Daoy (cell line): ENCODE measurements at places on chromosomes 3 and 15.

DNA sequence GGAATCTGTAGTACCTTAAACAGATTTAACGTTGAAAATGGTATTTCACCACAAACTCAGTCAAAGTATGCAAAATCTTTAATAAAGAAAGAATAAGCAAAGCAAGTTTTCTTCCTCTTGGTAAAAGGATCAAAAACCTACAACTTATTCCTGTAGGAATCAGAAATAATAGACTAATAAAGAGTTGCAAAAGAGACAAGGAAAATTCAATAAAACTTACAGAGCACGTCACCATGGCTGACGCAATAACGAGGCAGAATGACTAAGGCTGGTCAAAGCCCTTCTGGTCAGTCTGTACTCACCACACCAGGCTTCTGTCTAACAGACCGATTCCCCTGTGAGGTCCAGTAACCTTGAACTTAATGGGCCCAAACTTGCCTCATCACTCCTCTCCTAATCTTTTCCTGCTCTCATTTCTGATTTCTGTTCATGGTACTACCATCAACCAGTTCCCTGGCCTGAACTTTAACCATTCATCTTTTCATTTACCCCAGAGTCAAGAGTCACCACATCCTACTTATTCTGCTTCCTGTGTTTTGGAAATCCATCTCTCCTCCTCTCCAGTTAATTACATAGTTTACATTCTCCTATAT is 5.0 kb downstream of the MASP1 start:
- DNase-seq = peak; percentile 9

GRCh38 chr15:66720206-66721010 is 18.4 kb downstream of the SMAD6 start:
- DNase-seq = peak; percentile 76

- DNase-seq = no peak
Observed at GRCh38 chr15:25060472-25060803, 105.7 kb downstream of the SNRPN start.

DNA sequence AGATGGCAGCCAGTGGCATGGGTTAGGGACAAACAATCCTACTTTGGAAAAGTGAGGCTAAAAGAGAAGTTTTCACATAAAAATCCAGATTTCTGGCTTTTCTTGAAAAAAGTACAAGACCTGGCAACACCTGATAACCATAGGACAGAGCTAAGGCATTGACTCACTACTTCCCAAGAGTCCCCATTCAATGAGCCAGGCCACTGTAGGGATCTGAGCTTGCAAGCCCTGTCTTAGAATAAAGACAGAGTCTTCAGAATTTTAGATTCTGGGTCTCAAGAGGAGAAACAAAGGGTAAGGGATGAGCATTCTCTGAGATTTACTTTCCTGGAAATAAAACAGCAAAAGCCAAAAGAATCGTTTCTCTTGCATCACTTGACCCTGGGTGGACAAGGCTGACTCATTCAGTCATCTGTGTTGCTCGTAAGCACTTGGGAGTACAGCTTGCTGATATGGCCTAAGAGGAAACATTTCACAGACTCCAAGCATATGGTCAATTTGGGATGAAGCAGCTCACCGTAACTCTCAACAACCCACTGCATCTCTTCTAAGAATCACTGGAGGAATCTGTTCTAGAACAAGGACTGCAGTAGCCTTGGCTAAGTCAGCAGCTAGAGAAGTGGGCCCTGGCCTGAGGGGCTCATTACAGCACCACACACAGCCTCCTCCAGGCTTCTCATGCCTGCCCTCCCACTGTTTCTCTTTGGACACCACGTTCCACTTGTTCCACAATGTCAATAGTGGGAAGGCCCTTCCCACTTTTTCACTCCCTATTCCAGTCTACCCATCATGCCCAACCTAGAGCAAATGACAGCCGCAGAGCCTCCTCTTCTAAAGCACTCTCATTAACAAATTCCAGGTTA is 86.2 kb downstream of the RFTN1 start:
- DNase-seq = peak; percentile 17

DNA sequence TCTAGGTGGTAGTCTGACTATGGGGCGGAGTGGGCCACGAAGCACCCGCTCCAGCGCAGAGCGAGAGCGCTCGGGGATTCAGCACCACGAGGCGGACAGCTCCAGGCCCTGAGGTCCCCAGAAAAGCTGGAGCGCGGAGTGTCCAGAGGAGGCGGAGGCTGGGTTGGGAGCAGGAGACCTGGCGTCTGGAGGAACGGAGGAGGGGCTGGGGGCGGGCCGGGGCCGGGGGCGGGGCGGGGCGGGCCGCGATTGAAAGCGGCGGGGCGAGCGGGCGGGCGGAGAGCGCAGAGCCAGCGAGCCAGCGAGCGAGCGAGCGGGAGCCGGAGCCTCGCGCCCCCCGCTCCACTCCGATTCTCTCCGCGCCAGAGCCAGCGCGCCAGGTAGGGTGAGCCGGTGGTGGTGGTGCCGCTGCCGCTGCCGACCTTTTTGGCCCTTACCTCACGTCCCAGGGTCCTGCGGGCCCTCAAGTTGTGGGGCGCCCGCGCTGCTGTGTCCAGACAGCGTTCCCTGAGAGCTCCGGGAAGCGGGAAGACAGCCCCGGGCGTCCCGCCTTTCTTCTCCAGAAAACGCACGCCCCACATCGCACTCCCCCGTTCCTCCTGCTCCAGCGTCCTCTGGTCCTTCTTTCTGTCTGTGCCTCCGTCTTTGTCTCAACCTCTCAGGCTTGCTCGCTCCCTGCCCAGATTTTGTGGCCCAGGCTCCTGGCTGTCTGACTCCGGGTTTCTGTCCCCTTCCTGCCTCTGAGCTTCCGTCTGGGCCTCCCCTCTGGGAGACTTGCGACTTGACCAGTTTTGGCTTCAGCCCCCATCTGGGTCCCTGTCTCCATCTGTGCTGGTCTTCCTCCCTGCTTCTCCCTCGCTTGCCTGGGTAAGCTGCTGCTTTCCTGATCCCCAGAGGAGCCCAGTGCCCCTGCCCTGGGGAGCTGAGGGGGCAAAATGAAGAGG is at the start of gene GRM2:
Gene GRM2, plus strand, starts transcription at position 281 of the 944 bp plus-strand sequence. CDS start 1,916 bp downstream, outside the sequence.
- peak; percentile 77 for DNase-seq
